ENCODE measurements at places on chromosomes 12 and 14.

GRCh38 chr12:1662761-1663439, 28.0 kb upstream of the ADIPOR2 start:
- peak; percentile 38 for DNase-seq

DNA sequence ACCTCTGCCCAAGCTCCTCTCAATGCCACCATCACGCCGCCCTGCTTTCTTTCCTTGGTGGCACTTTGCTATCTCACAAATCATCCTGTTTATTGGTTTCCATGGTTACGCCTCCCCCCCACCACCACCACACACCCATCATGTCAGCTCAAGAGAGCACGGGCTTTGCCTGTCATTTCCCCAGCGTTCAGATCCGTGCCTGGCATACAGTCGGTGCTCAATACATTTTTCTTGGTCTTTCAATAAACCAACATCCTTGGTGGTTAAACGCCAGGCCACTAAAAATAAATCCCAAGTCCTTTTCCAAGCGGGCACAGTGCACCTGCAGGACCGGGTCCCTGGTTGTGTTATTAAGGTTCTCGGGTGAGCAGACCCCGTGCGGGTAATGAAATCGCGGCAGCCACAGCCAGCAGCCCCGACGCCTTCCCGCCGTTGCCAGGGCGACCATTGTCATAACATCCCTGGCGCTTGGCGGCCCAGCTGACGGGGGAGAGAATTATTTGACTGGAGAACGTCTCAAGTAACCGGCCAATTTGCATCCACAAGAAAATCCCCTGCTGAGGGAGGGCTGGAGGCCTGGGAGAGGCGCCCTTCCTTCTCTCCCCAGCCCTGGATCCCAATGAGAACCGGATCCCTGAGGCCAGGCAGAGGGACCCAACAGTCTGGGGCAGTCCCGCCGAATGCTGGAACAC, 92.9 kb downstream of the KSR2 start:
- no peak for DNase-seq

- peak; percentile 3 for DNase-seq
Measured at GRCh38 chr14:29518335-29518734, 409.3 kb downstream of the PRKD1 start.

DNA sequence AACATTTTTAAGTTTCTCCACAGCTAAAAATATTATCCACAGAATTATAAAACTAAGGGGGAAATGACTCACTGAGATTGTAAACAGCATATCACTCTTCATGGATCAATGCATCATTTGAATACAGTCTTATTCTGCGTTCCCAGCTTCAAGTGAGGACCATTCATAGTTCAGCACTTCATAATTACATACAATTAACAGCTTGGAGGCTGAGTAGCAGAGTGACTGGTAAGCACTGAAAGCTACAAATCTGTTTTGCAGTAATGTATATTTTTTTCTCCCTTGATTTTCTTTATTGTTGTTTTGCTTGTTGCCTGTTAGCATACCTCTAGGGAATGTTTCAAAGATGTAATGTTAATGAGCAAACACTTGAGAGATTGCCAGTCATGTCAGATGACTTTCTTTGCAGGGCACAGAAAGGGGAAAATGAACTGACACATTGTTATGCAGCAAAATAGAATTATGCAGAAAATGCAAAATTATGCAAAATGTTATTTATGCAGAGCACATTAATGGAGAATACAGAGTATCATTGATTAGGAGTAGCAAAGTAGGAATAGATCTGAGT, 138.6 kb downstream of the RPS29 start:
- no peak for DNase-seq

DNA sequence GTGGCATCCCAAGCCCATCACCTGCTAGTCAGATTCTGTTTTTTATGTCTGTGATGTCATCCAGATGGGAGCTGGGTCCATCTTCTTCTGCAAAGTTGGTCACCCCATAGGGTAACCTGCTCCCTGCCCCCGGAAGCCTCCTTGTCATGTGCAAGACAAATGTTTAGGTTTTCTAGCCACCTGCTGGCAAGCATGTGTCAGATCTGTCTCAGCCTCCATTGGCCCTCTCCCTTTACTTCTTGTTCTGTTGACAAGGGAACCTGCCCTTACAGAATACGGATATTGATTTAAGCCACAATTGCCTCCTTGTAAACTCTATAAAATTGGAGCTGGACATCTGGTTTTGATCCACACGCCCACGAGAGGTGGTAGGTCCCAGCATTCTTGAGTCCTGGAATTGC, 7.5 kb downstream of the NTF3 start:
- peak; percentile 52 for DNase-seq

DNA sequence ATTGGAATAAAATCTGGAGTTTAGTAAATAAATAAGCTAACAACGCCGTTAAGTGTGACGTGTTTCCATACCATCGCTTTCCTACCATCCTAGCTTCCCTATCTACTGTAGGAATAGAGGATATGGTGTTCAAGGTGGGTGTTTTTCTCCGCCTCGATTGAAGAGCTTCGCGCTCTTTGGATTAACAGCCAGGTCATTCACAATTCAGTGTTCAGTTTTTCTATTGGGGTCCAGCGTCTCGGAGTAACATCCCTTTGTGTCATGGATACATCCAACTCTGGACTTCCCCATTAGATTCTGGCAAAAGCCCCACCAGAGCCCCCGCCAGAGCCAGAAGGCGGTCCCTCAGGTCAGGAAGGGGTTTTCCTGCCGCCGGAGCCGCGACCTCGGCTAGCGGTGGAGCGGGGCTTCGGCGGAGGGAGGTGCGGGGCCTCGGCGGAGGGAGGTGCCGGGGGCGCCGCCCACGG, 1.2 kb upstream of the SRGAP1 start:
- DNase-seq = no peak

GRCh38 chr14:33629792-33630191, 321.1 kb downstream of the EGLN3 start:
- DNase-seq = peak; percentile 45

All from fibroblast of upper back skin (primary cell).